ENCODE measurements at places on chromosomes 5 and 9.

DNA sequence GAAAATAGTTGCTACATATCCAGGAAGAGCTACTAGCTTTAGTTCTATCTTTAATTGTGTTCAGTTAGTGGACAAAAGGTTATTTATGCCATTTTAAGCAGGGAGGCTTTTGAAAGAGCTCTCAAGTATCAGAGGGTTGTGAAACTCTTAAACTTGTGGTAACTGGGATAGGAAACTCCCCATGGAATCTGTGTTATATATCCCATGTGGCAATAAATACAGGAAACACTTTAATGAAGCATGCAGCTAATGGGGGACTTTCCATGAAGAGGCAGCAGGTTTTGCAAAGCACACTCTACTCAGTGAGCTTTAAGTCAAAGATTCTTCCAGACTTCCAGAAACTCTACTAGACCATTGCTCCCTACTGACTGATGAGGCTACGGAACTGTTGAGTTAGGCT lies 805.0 kb upstream of the C9orf72 start:
- no peak for DNase-seq

DNA sequence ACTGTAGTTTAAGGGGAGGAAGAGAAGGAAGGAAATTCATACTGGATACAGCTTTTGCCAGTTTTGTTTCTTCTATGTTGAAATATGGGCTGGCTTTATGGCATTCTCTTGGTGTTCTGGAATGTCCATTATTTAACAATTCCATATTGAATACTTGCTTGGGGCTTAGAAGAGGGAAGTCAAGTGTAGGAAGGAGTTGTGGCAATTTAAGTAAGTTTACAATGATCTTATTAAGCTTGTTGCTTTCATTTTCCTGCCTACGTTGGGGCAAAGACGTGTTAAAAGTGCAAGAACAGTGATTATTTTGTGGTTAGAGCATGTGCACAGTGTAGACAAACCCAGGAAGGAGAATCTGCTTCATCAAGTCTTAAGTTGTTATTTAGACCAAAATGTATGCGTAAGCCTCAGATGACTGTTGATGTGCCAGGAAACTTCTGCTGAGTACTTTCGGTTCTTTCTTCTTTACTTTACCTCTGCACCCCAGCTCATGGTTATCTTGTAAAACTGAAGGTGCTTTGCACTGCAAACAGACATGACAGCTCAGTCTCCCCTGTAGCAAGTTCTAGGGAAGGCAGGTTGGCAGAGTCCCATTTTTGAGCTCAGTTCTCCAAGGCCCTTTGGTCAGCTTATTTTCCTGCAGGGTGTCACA lies 75.8 kb downstream of the F2RL2 start:
- no peak for DNase-seq

- DNase-seq, result no peak
Measured at GRCh38 chr5:11527652-11528349, 376.4 kb downstream of the CTNND2 start.

DNA sequence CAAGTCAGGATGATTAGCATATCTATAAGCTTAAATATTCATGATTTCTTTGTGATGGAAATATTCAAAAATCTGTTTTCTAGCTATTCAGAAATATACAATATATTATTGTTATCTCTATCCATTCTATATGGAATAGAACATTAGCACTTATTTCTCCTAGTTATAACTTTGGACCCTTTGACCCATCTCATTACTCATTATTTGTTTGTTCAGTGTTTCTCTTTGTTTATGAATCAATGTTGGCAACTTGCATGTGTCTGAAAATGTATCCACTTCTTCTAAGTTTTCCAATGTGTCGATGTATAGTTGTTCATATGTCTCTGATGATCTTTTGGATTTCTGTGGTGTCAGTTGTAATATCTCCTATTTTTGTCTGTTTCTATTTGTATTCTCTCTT lies 1059.3 kb downstream of the CDH9 start:
- DNase-seq, result no peak

- no peak for DNase-seq
Measured at GRCh38 chr5:52805615-52806014, 17.9 kb downstream of the ITGA1 start.

GRCh38 chr5:149089796-149090195 lies 26.9 kb upstream of the SH3TC2 start:
- DNase-seq, result no peak

- no peak for DNase-seq
Measured at GRCh38 chr9:118281772-118282171, 577.6 kb downstream of the TLR4 start.

DNA sequence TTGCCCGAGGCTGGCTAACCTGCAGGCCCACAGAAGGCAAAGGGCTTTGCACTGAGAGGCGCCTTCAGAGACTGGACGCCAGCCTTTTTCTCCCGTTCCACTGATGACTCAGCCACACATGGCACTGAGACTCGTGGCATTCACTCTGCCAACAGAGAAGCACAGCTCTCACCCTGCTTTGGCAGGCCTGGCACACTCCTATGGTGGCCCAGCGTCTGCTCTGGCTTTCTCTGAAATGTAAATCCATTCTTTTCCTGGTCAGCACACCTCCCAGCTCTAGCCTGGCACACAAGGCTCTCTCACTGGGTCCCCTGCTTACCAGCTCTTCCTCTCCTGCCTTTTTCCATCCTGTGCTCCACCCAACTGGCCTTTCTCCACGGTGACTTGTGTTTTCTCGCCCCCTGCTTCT lies 5.9 kb upstream of the MELK start:
- no peak for DNase-seq

- DNase-seq, result no peak
Measured at GRCh38 chr9:124513376-124513994, 6.3 kb upstream of the NR5A1 start.

GRCh38 chr9:86822006-86822801 lies 125.1 kb downstream of the GAS1 start:
- DNase-seq, result no peak

DNA sequence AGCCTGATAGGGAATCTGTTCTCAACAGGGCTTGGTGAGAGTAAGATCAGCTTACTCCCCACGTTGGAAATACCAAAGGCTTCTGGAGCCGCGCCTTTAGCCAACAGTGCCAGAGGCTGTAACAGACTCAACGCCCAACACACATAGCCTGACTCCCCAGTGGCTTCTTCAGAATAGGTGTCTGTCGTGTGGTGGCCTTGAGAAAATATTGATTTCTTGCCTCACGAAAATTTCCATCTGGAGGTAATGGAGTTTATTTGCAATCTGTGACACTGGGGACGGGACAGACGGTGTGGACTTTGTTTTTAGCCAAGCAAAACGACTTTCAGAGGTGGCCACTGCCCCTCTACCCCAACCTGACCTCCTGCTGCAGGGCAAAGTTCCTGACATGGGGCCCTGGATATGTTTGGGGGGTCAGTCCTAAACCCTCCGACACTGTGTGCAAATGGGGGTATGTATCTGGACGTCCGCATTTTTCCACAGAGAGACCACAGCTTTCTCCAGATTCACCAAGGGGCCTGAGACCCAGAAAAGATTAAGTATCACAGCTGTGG lies 189.3 kb downstream of the CDK5RAP2 start:
- DNase-seq, result no peak

DNA sequence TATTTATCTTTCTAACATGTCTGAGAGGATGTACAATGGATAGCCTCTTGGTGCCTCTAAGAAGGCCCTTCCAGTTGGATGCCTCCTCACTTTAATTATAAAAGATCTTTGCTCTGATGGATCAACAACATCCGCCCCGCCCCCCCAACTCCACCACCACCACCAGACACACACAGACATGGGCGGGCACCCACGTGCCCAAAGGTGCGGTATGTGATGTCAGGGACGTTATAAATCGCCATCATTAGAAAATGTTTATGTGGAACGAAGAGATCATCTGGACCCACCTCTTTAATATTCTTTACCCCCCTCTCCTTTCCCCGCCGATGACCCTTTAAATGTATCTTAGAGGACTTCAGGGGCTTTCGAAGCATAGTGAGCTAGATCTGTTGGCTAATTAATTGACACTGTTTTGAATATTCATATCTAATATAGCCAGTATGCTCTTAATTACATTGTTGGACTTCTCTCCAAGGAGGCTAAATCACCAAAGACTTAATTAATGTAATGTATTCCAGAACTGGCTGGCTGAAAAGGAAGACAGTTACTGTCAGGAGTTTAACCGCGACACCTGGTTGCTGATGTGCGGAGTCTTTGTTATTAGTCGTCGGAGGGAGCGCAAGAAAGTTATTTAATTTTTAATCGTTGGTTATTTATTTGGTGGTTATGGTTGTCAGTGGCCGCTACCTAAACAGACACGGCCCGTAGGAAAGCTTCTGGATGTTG lies 6.1 kb upstream of the FOXB2 start:
- DNase-seq, result no peak

DNA sequence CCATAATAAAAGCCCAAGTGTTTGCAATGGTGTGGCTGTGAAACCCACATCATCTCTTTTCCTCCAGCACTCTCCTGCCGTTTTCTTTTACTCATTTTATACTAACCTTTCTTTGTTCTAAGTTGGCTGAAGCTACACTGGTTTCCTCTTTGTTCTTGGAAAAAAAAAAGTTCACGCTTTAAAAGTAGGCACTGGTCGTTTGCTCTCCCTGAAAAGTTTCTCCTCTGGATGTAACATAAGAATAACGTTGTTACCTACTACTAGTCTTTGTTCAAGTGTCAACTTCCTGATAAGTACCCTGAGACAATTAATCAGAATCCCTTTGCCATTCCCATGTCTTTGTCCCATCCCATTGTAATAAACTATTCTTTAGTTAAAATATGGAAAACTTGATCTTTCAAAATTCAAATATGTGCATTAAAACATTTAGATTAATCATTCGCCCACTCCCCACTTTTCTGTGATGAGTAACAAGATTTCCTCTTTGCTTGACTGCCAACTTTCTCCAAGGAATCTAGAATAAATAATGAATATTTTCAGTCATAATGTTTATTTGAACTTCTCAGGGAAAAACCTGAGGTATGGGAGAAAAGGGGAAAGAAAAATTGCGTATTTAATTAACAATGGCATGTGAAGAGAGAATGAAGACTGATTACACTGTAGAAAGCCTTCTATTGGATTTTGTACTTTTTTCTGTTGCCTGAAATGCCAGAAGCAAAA lies 454.3 kb upstream of the CTNND2 start:
- DNase-seq, result no peak

DNA sequence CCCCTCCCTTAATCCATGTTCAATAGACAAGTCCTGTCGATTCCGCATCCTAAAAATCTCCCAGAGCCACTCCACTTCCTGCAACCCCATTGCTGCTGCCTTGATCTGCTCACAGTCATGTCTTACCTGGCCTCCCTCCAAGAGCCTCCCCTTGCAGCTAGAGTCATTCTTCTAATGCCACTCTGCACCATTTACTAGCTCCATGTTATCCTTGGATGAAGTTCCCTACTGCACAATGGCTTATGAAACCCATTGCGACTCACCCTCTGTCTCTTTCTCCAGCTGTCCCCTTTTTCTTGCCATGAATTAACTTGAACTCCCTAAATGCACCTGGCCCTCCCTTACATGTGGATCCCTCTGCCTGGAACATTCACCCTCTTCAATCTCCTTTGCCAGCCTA lies 39.5 kb downstream of the MEGF10 start:
- no peak for DNase-seq

- no peak for DNase-seq
Measured at GRCh38 chr9:123753016-123753415, 176.9 kb downstream of the DENND1A start.

GRCh38 chr9:18317896-18318295 lies 156.1 kb upstream of the ADAMTSL1 start:
- no peak for DNase-seq

GRCh38 chr5:83552275-83552674 lies 80.7 kb downstream of the VCAN start:
- DNase-seq, result no peak

DNA sequence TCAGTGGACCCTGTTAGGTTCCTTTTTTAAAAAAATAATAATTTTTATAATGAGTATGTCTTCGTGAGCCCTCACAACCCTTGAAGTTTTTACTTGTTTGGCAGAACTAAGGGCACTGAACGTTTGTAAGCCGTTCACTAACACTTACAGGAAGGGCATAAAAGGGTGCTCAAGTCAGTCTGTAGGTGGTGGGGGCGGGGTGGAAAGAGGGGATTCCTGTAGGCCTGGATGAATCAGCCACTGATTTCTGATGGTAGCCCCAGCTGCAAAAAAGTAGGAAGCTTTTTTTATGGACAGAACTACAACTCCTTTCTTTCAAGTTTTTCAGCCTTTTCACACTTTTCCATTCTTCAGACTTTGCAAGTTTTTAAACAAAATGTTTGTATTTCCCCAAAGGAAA lies 35.8 kb downstream of the PIK3R1 start:
- peak; percentile 70 for DNase-seq

DNA sequence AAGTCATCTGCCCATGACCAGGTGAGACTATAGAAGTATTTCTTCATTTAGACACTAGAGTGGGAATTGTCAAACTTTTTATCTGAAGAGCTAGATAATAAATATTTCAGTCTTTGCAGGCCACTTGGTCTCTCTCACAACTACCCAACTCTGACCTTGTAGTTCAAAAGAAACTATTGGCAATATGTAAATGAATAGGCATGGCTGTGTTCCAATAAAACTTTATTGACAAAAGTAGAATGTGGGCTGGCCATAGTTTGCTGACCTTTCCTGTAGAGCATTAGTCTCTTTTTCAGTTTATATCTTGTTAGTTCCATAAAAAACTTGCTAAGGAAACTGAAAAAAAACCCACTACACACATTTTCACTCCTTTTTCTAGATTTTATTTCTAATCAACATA lies 535.5 kb downstream of the PRR16 start:
- no peak for DNase-seq

- DNase-seq, result no peak
Measured at GRCh38 chr9:13942695-13943094, 371.2 kb downstream of the NFIB start.

- no peak for DNase-seq
Measured at GRCh38 chr5:16994565-16994964, 58.5 kb upstream of the MYO10 start.

- DNase-seq, result no peak
Measured at GRCh38 chr5:11851416-11851815, 52.8 kb downstream of the CTNND2 start.

DNA sequence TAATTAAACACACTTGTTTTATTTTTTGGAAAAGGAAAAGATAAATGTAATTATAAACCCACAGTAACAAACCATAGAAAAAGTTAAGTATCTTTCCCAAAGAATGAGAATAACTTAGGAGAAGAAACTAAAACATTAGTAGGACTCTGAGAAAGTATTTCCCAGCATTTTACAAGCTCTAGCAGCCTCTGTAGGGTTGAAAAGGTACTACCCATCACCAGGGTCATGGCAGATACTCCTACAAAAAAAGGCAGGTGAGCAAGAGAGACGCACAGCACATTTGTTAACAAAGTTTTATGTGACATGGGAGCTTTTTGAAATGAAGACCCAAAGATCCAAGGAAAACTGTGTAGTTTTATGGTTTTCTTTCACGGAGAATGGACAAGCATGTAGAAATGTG lies 77.7 kb upstream of the FAM169A start:
- no peak for DNase-seq

DNA sequence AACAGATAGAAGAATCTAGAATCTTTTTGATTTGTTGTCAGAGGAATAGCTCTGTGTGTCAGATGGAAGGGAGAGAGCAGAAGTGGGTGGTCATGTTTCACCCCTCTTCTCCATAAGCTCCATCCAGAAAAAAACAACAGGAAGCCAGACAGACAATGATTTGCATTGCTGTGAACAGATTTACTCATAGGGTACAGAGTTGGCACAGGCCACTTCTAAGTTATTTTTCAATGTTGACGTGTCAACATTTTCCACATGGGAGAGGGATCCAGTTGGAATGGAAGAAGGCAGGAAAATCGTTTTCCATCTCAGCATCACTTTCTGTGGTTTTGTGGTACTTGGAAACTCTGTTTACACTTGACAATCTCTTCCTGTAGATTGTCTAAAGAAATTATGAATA lies 86.7 kb downstream of the INSYN2B start:
- no peak for DNase-seq
